ENCODE measurements at places on chromosomes 16 and 17.

DNA sequence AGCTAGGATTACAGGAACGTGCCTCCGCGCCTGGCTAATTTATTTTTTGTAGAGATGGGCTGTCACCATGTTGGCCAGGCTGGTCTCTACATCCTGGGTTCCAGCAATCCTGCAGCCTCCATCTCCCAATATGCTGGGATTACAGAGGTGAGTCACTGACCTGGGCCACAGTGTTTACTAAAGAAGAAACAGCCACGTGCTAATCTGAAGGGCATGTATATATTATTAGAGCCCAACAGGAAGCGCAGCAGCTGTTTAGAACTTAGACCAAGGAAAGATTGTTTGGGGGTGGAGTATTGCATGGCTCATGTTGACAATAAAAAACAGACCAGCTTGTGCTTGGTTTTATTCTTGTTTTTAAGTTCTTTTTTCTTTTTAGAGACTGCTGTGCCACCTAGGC, 60.2 kb downstream of the HAPSTR1 start:
- DNase-seq, result peak; percentile 31

- peak; percentile 6 for DNase-seq
Observed at GRCh38 chr16:20740007-20740883, 1.4 kb downstream of the THUMPD1 start.

GRCh38 chr17:47945080-47945479, 3.7 kb downstream of the PNPO start:
- no peak for DNase-seq

- DNase-seq, result no peak
Observed at GRCh38 chr17:43774304-43775250, 4.2 kb downstream of the DUSP3 start.

DNA sequence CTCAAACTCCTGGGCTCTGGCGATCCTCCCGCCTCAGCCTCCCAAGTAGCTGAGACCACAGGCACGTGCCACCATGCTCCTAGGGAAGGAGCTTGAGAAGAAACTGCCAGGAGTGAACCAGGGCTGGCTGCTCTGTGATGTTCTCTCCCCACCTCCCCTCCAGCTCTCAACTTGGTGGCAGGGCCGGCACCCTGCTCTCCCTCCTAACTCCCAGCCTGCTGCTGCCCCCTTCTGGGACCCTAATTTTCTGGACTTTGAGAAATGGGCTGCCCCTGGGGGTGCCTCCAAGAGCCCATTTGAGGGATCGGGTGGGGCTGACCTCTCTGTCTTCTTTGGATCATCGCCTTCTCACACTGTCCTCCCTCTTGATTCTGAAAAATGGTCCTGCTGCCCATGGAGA, 14.9 kb upstream of the STAT3 start:
- DNase-seq, result no peak

- no peak for DNase-seq
Observed at GRCh38 chr16:65749506-65749905, 617.0 kb upstream of the CDH5 start.

- DNase-seq, result no peak
Observed at GRCh38 chr17:3982541-3983017, 18.3 kb upstream of the ATP2A3 start.

DNA sequence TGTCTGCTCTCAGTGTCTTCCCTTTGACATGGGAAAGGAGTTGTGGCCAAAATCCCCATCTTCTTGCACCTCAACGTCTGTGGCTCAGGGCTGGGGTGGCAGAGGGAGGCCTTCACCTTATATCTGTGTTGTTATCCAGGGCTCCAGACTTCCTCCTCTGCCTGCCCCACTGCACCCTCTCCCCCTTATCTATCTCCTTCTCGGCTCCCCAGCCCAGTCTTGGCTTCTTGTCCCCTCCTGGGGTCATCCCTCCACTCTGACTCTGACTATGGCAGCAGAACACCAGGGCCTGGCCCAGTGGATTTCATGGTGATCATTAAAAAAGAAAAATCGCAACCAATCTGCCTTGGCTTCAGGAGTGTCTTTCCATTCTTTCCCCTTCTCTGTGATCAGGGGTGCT, 918 bp upstream of the MRM1 start:
- no peak for DNase-seq

DNA sequence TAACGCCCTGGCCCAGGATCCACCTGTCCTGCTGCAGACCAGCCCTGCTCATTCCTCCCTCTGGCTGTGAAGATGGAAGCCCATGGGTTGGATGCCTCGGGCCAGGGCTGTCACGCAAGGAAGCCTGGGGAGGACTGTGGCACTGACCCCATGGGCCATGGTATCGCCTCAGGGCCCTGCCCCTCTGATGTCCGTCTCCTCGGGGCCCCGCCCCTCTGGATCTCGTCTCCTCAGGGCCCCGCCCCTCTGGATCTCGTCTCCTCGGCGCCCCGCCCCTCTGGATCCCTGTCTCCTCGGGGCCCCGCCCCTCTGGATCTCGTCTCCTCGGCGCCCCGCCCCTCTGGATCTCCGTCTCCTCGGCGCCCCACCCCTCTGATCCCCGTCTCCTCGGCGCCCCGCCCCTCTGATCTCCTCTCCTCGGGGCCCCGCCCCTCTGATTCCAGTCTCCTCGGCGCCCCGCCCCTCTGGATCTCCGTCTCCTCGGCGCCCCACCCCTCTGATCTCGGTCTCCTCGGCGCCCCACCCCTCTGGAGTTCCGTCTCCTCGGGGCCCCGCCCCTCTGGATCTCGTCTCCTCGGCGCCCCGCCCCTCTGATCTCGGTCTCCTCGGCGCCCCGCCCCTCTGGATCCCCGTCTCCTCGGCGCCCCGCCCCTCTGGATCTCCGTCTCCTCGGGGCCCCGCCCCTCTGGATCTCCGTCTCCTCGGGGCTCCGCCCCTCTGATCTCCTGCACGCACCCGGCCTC, 24.0 kb downstream of the METRNL start:
- DNase-seq, result no peak

- no peak for DNase-seq
Observed at GRCh38 chr17:70891306-70891705, 722.0 kb downstream of the KCNJ2 start.

DNA sequence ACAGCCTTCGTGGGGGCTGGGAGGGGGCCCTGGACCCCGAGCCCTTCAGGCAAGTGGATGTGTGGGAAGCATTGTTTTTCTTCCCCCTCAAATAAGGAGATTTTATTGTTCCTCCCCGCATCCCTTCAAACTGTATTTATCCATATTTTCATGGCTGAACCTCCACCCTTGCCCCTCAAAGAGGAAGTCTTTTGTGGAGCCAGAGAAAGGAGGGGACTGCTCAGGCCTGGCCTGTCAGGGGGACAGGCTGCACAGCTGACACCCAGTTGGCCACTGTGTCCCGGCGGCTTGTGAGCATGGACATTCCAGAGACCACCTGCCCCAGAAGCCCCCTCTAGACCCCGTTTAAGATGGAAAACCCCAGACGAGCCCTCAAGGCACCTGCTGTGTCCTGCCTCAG, 15.9 kb downstream of the HEXIM2 start:
- no peak for DNase-seq

DNA sequence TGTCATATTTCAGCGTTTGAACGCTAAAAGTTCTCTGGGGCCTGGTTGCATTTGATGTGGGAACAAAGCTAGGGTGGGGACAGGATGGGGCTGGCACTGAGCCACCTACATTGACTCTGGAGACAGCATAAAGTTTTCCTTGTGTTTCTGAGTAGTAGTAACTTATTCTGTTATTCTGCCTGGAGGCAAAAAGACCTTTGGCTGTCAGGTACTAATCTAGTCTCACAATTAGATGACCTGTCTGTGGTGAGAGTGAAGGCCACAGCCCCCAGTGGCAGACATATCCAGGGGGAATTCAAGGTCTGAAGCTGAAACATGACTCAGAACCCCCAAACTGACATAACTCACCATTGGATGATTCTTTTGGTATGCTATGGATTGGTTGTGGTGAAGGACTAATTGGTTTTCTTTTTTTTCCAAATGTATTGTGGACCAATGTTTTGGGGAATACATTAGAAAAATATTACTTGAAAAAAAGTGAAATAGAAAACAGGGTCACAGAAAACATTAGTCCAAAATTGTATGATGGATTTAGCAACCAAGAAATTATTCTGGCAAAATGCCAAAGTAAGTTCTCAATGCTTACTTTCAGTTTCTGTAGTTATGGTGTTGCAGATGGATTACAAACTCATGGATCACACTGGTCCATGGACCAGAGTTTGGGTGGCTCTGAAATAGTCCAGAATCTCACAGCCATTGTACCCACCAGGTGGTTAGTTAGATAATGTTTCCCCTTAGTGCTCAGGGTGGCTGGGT, 10.5 kb upstream of the SALL1 start:
- DNase-seq, result peak; percentile 35
